ENCODE measurements at places on chromosomes 6 and 20.
A peak's percentile ranks its signal among the peaks of the same experiment; 100 is the strongest.

DNA sequence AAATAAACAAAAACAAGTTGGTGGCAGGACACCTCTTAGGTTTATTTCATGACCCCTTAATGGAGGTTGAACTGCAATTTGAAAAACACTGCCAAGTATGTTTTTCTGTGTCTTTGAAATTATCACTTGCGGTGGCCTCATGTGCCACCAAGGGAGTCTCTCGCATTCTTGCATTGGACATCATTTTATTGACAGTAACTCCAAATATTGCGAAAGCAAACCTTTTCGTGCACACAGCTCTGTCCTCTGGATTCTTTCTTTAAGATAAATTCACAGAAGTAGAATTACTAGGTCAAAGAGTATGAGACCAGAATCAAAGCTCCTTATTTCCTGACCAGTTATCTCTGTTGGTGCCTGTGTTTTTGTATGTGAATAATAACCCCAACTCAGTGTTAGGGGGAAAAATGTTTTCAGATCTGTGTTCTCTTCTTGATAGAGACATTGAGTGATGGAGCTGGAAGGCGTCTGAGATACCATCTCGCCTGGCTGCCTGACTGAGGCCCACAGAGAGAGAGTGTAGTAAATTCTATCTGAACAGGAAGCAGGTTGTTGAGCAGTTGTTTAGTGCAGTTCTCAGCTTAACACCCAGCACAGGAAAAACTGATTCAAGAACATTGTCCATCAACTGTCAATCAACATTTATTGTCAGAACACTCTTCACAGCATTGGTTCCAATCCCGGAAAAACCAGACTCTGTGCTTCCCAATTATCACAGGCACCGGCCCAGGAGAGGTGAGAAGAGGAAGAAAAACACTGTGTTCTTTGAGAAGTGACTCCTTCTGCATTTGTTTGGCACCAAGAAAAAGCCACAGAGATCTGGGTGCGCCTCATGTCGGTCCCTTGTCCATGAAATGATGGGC, 2.2 kb upstream of the CCDC167 start:
- no peak for DNase-seq

GRCh38 chr20:31670371-31671228, 32.9 kb downstream of the COX4I2 start:
- DNase-seq: no peak

DNA sequence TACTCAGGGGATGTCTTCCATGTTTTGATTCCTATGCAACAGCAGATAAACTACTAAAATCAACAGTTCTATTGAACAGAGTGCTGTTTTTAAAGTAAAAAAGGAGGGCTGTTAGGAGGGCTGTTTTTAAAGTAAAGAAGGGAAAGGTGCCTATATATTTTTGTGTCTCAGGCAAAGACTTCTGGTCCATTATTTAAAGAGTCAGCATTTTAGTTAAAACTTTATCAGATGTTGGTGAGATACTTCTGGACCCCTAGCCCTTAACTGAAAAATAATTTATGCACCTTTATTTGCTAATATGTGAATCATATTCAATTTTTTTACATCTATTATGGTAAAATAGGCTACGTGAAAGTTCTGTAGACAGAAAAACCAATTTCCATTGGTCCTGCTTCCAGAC, 144.8 kb downstream of the MOXD1 start:
- no peak for DNase-seq

- no peak for DNase-seq
Observed at GRCh38 chr6:138541823-138542481, 42.7 kb upstream of the NHSL1 start.

DNA sequence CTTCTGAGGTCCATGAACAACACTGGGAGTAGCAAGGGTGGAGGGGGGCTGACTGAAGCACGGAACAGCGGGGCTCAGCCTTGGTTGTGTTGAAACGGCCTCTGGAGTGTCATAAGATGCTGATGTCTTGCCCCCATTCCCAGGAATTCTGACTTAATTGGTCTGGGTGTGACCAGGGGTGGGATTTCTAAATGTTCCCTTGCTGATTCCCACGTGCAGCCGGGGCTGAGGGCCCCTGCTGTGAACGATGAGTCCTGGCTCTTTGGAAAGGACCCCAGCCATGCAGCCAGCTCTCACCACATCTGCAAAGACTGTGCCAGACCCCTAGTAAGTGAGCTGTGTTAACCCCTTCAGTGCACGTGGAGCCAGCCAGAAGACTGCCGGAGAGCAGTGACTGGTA, 28.6 kb upstream of the FAM50B start:
- DNase-seq: no peak

GRCh38 chr6:125192610-125192930, 39.0 kb downstream of the TPD52L1 start:
- DNase-seq: no peak

GRCh38 chr6:131486608-131487007, 86.4 kb upstream of the ARG1 start:
- no peak for DNase-seq

- DNase-seq: no peak
Observed at GRCh38 chr20:63409066-63409833, 48.1 kb upstream of the CHRNA4 start.

DNA sequence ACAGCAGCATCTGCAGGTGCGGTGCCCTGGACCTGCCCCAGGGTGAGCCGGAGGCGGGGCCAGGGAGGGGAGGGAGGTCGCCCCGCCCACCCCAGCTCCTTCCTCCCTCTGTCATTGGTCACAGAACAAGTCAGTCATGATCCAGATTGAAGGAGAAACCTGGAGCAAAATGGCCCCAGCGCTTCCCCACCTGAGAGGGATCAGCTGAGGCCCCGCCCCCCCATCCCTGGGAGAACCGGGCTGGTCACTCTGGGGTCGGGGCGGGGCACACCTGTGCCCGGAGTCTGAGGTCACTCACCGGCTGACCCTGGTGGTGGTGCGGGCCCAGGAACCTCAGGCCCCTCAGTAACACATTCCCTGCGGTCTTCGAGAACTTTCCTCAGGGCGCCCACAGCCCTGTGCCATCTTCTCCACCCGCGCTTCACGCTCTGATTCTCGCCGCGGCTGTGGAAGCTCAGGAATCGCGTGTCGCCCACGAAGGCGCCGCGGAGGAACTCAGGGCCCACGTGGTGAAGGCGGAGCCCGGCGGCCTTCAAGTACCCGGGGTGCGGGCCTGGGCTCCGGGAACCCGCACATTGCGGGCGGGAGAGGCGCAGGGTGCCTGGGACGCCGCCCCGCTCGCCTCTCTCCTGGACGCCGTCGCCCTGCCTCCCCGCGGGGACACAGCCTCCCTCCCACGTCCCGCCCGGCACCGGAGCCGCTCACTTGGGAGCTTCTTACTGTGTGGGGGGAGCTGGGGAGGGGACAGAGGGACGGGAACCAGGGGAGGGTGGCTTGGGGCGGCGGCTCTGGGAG, 36.4 kb upstream of the HLA-C start:
- peak; percentile 51 for DNase-seq

GRCh38 chr6:3522561-3523260, 65.9 kb upstream of the SLC22A23 start:
- DNase-seq: no peak

DNA sequence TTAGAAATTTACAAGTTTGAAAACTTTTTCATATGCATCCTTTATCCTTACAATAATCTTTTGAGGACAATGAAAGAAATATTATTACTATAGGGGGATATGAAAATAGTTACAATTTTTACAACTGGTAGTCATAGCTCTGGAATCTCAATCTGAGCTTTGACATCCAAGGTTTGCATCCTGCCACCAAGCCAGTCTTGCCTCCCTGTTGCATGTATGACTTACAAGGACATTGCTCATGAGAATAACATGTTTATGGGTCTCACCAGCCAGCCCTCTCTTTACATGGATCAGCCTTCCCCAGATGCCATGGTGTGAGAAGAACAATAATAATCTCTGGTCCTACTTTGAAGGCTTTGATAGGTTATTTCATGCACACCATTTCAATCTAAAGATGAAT, 67.5 kb downstream of the THEMIS start:
- DNase-seq: no peak

GRCh38 chr6:168133687-168134559, 54.9 kb upstream of the FRMD1 start:
- no peak for DNase-seq

GRCh38 chr20:61936701-61937131, 129.0 kb downstream of the TAF4 start:
- no peak for DNase-seq

- no peak for DNase-seq
Observed at GRCh38 chr20:34222208-34222607, 19.0 kb upstream of the ASIP start.

GRCh38 chr6:142697922-142698321, 247.1 kb downstream of the HIVEP2 start:
- DNase-seq: no peak

DNA sequence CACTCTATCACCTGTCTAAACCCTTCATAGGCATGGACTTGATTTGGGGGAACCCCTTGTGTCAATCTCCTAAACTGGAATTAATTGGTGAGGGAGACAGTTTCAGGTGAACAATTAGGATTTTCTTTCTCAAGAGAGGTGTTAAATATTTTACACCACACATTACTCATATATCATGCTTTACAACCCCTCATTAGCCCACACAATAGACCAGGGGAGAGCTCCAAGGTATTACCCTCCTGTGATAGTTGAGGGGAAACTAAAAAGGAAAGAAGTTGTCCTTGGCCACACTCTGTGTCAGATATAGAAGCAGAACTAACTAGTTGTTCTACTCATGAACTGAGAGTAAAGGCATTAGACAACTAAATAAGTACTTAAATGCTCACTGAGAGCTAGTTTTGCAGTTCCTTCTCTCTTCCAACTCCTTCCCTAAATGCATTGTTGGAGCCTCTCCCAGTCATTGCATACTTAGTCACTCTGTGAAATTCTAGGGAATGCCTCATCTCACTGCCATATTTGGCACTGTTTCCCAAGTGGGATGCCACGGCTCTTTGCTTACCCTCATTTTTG, 183.7 kb upstream of the CEP162 start:
- no peak for DNase-seq

GRCh38 chr6:108163644-108164542, 1.9 kb upstream of the NR2E1 start:
- no peak for DNase-seq

- DNase-seq: no peak
Observed at GRCh38 chr6:7765575-7766325, 39.9 kb downstream of the BMP6 start.

GRCh38 chr6:143221698-143222097, 161.0 kb downstream of the AIG1 start:
- DNase-seq: no peak

Data from stimulated activated CD4-positive, alpha-beta T cell treated with anti-CD3 and anti-CD28 coated beads, Interleukin-15, amount 100 ng/mL, for 1 hour (primary cell).